ENCODE measurements at places on chromosomes 5 and 9.

DNA sequence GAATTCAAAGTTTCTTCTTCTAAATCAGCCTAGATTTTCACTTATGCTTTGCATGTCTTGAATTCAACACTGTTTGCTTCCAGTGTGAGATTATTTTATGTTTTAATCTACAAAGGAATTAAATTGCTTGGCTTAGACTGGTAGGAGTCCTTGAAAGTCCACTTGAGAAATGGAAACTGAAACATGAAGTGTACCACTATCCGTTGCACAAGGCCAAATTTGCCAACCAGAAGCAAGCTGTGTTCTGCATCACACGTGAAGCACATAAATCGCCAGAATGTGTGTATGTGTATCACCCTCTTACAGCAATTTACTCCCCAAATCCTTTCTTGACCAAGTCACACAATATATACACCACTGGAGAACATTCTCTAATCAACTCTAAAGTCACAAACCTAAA, 10.3 kb downstream of the SEMA6A start:
- DNase-seq = no peak

GRCh38 chr5:178348356-178349074, 115.9 kb upstream of the PHYKPL start:
- no peak for DNase-seq

DNA sequence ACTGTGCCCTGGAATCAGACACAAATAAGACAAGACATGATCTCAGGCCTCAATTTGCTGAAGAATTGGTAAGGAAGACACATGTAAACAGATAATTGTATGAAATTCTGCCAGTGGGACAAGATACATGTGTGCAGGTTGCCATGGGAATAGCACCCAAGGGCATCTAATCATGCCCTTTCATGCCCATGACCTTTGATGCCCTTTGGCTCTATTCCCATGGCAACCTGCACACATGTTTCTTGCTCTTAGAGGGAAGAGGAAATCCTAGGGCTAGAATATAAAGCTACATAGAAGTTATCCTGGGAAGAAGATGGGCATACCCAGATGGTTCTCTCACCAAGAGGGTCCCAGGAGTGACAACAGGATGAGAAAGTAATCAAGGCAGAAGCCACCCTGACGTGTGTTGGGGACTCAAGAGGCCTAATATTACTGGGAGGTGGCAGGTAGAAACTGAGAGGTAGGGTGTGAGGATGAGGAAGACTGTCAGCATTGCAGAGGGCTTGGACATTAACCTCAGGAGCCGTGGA, 34.4 kb downstream of the P4HA2 start:
- no peak for DNase-seq

DNA sequence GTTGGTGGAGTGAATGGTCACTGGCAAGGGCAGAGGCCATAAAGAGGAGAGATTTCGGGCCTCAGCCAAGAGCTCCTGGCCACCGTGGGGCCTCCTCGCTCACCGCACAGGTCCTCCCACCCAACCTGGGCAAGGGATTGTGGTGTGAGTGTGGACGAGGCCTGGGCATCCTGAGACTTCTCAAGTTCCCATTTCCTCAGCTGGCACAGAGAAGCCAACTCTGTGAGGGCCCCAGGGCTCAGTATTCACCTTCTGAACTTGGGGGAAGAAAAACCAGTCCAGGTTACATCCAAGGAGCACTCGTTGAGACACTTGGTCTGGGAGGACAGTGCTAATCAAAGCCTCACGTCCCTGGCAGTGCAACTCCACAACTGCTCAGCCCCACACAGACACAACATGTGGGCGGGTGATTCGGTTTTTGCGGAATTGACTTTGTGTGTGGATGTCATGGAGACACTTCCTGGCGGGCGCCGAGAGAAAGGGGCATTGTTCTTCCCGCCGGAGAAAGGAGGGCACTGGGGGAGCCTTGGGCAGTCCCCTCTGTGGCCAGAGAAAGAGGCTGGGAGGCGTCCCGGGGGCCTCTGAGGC, 28.5 kb upstream of the NKD2 start:
- no peak for DNase-seq

DNA sequence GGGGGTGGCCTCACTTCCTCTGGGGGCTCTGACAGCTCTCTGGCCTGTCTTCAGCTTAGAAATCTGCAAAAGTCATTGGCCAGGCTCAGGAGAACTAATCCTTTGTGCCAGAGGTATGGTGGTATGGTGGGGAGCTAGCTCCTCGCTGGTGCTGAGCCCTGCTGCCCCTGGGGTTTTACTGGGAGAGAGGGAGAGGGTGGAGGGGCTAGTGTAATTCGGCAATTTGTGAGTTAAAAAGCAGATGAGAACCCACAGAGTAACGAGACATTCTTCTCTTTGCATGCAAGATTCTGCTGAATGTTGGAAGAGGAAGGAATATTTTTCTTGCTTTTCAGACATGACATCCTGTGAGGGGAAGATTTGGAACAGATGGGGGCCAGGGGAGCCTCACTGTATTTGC, 65.5 kb upstream of the SPRY4 start:
- DNase-seq = no peak

DNA sequence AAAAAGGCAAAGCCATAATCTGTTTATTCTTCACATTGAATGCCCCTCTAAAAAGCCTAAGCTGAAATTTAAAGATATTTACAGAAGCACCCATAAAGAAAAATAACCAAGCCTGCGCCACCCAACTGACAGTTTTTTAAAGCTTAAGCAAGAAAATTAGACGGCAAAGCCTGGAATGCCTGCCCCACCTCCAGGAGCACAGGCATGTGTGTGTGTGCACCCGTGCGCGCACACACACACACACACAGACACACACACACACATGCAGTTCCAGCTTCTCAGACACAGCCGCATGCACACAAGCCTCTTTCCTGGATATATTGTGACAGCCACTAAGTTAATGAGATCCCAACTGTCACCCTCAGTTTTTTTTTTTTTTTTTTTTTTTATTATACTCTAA, 88.2 kb downstream of the FRMD3 start:
- DNase-seq = no peak

- DNase-seq = no peak
These were observed 14.4 kb upstream of the TGFBR1 start for GRCh38 chr9:99090336-99091130.

GRCh38 chr9:136328622-136329041, 1.3 kb downstream of the GPSM1 start:
- no peak for DNase-seq

GRCh38 chr5:127053049-127053448, 20.3 kb downstream of the C5orf63 start:
- no peak for DNase-seq

DNA sequence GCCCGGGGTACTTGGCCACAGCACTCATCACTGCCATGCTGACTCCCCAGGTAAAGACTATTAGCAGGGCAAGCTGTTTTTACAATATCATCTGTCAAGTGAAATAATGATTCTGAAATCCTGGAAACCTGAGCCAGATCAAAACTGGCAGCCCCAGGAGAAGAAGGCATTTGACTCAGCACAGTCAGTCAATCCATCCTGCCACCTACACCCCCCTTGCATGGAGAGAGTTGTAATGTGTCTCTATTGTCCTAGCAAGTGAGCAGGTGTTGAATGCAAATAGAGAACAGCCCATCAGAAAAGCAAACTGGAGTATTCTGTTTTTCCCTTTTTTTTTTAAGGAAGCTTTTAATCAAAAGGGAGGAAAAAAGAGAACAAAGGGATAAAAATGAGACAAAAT, 291.2 kb downstream of the BRINP1 start:
- no peak for DNase-seq

DNA sequence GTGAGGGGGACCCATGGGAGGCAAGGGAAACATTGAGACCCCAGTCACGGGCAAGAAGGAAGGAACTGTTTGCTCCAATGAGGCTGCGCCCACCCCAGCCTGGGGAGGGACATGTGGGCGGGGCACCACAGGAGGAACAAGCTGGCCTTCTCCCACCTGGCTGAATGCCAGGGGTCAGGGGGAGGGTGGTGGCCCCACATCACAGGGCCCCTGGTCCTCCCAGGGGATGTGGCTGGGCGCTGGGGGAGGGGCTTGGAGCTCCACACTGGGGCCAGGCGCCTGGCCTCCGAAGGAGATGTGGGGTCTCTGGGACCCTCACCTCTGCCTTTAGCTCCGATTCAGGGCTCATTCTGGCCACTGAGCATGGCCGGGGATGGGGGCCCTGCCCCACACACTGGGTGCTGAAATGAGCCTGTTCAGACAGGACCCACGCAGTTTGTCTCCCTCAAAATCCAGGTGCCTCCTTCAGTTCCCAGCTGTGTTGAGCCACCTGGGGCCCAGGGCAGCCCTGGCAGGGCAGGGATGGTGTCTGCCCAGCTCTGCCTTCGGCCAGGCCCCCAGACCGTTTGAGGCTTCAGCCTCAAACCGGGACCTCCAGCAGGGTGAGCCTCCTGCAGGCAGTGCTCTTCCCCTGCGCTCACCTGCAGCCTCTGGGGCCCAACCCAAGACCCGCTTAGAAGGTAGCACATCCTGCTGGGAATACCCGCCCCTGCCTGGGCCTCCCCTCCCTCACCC, 33.2 kb upstream of the NOTCH1 start:
- no peak for DNase-seq

- DNase-seq = no peak
These were observed 2.7 kb downstream of the KLF4 start for GRCh38 chr9:107486674-107487520.

DNA sequence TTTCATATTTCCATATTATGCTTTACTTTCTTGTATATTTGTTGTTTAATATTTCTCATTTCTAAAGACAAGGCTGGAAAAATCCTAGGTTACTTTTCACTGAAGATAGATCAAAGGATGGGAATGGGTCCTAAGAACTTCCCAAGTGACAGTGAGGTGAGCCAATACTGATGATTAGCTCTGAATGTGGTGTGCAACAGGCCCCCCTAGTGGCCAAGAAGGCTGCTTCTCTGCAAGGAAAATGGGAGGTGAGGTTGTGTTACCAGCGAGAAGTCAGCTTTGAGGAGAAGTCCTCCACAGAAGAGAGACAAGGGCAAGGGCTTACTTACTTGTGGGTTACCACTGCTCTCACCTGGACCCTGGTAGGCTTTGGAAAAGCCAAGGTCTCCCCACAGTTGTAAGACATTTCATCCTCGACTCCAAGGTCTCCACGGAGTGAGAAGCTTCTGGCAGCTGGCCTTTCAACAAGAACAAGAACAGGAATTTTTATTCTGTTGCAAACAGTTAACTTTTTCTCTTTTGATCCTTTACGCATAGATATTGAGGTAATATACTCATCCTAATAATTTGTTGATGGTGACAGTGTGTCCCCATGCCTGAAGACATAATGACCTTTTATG, 69.9 kb downstream of the MAMDC2 start:
- DNase-seq = peak; percentile 39

- DNase-seq = no peak
These were observed 339.0 kb upstream of the WWC1 start for GRCh38 chr5:167952278-167952995.

DNA sequence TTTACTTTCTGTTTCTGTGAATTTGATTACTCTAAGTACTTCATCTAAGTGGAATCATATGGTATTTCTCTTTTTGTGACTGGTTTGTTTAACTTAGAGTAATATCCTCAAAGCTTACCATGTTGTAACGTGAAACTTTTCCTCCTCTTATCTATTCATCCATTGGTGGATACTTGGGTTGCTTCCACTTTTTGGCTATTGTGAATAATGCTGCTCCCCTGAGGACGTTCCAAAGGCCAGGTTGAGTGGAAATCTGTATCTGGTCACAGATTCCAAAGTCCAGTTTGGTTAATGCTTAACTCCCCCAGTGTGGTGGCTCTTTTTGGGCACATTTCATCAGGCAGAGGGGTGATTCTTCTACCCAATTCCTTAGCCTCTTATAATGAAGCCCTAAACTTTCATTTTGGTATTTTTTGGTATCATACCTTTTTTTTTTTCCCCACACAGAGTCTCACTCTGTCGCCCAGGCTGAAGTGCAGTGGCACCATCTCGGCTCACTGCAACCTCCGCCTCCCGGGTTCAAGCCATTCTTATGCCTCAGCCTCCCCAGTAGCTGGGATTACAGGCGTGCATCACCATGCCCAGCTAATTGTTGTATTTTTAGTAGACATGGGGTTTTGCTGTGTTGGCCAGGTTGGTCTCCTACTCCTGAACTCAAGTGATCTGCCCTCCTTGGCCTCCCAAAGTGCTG, 65.4 kb downstream of the CMYA5 start:
- DNase-seq = peak; percentile 41

GRCh38 chr5:152372875-152373274, 32.2 kb downstream of the NMUR2 start:
- no peak for DNase-seq

DNA sequence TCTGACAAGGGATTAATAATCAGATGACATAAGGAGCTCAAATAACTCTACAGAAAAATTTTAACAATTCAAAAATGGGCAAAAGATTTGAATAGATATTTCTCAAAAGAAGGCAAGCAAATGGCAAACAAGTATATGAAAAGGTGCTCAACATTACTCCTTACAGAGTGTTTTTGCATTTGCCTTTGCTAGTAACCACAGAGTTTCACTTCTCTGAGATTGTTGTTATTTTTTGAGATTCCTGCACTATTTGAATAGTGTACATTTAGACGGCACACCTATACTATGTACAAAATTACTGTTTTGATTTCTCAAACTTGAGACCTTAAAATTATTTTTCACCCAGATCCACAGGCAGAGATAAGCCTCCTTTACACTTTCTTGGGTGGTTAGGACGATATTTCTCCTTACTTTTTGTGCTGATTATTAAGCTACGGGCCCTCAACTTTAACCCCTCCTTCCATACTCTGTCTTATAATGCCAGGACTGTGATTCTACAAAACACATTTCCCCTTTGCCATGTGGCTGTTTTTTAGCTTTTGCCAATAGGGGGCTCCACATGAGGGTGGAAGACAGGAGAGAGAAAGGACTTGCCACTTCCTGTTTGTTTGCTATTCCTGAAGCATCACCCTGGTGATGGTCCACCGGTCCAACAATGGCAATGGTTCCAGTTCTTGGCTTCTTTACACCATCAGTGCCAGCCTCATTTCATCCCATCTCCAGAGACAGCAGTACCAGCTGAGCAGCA, 65.0 kb upstream of the DAP start:
- no peak for DNase-seq

DNA sequence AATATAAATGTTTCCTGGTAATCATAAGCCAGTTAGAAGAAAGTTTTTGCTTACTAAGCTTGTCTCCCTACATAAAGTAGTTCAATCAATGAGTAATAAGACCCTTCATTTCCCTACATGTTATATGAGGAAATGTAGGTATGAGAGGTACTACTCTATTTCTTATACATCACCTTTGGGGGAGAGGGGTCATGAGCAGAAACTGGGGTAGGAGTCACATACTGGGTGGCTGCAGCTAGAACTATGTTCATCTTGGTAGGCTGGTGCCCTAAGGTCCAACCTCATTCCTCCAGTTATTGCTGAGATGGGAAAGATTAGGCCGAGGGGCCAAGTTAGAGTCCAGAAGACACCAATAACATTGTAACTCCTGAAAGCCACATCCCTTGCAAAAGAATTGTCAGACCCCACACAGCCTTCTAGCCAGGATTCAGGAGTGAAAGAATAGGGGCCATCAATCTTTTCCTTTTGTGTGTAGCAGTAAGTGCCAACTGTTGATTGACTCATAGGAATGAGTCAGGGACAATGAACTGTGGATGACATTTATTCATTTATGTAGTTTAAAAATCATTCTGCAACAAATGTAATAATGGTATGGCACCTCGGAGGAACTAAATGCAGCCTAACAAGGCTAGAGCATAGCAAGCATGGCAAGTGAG, 21.6 kb upstream of the SREK1 start:
- no peak for DNase-seq

All from LoVo (cell line).